Type B pancreatic cell (in vitro differentiated cells): ENCODE measurements at places on chromosomes 13 and 19.

DNA sequence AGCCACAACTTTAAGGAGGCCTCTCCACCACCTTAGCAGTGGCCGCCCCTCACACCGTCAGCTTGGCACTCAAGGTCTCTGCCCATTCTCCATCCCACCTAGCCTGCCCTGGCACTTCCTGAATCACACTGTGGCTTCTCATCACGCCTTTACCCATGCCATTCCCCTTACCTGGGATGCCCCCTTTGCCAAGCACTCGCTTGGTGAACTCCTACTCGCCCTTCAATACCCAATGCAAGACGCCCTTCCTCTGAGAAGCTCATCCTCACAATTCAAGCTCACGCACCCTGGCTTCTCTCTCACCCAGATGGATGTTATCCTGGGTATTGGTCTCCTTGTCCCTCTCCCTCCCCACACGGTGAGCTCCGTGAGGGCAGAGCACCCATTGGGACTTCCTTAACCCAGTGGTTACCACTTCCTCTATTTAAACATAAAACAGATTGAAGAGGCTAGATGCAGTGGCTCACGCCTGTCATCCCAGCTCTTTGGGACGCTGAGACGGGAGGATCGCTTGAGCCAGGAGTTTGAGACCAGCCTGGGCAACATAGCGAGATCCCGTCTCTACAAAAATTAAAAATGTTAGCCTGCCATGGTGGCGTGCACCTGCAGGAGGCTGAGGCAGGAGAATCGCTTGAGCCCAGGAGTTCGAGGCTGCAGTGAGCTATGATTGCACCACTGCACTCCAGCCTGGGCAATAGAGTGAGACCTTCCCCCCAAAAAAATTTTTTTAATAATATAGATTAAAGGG is 12.6 kb upstream of the SHD start:
- DNase-seq: no peak
- no peak overlapping the region for H3K27ac ChIP-seq
- peaks cover 4% of the 10 kb centered on the region for H3K36me3 ChIP-seq
- H3K27me3 ChIP-seq: no peaks in the 10 kb centered on the region
- no peak overlapping the region for H3K4me3 ChIP-seq

DNA sequence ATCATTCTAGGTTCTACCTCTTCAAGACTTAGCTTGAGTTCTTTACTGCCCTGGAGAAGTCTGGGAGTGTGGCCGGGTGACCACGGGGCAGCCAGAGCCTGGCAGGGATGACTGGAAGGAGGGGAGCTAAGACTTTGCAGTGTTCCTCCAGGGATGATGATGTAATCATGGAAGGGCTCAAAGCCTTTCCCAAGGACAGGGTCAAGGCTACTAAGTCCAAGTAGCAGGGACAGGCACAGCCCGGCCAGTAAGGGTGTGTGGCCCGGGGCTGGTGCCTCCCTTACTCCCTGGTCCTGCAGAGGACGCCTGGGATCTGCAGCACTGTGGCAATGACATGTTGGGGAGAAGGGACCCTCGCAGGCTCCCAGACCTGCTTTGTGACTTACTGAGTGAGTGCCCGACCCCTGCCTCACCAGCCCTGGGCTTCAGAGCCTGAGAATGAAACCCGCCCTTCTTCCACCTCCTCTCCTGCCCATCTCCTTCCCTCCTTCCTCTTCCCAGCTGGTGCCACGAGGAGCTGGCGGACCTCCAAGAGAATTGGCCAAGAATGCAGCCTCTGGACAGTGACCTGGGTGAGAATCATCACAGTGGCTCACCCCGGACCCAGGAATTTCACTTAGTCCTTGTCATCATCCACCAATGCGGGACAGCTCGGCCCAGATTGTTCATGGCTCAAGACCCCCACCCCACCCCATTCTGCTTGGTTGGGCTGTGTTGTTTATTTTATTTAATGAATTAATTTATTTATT is 15.6 kb upstream of the FBXO17 start:
- no peaks in the 10 kb centered on the region for H3K36me3 ChIP-seq
- peaks cover 22% of the 10 kb centered on the region for H3K4me1 ChIP-seq
- no peak for DNase-seq

DNA sequence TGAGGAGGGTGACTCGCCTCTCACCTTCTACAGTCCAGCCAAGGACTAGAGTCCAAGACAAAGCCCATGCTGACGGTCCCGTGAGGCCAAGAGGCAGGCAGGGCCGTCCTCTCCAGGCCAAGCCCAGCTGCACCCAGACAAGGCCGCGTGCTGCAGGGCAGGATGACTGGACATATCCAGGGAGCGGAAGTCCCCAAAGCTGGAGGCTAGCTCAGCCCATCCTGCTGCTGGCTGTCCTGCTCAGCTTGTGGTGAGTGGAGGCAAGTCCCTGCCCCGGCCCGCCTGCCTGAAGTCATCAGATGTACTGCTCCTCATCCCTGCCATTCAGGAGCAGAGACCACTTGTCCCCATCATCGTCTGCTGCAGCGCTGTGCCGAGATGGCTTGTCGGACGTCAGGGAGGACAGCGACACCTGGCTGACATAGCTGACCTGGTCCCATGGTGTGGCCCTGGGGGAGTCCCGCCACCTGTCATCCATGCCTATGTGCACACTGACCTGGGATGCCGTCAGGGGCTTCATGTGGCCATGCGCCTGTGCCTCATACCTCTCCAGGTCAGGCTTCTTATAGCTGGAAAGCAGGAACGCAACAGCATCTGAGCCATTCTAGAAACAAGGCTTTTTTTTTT is 72.8 kb downstream of the CCDC70 start:
- H3K4me1 ChIP-seq: no peaks in the 10 kb centered on the region
- no peak for DNase-seq
- no peak overlapping the region for H3K27ac ChIP-seq
- peaks cover 13% of the 10 kb centered on the region for H3K36me3 ChIP-seq

DNA sequence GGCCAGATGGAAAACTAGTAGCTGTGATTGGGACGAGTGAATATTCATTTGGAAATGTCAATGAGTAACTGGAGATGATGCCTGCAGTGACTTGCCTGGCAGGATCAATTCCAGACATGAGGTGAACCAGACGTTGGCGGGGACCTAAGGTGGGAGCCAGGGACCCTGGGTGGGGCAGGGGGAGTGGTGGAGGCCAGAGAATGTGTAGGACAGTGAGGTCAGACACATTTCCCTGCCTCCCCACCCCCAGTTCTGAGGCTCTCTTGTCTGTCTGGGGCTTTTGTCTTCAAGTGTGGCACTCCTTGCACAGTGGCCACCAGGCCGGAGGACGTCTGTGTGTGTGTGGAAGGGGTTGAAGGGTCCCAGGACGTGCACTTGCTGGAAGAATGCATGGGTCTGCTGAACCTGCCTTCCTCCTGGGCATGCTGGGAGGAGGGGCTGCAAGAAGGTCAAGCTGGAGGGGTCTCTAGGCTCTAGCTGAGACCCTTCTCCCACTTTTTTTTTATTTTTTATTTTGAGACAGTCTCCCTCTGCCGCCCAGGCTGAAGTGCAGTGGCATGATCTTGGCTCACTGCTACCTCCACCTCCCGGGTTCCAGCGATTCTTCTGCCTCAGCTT is 51.6 kb downstream of the CHST8 start:
- H3K4me1 ChIP-seq: no peaks in the 10 kb centered on the region
- no peak overlapping the region for H3K4me3 ChIP-seq
- peaks cover 32% of the 10 kb centered on the region for H3K27me3 ChIP-seq
- DNase-seq: peak; percentile 50
- H3K27ac ChIP-seq: no peak overlapping the region
- H3K36me3 ChIP-seq: no peaks in the 10 kb centered on the region

DNA sequence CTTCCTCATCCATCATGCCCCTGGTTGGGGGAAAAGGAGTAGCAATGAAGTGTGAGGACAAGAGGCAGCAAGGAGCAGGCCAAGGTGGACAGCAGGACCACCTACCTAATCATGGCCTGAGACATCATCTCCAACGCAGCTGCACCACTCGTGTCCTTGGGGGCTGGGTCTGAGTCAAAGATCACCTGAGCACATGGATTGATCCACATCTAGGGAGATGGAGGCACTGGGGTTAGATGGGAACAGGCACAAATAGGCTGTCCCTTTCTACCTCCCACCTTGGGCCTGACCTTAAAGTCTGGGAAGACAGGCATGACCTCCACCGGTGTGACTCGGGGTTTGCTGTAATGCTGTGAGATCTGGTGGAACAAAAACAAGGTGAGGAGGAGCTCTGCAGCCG is 2.2 kb downstream of the PAF1 start:
- peaks cover 18% of the 10 kb centered on the region for H3K4me1 ChIP-seq
- H3K27me3 ChIP-seq: no peaks in the 10 kb centered on the region
- H3K4me3 ChIP-seq: peak overlapping the region; percentile 42

DNA sequence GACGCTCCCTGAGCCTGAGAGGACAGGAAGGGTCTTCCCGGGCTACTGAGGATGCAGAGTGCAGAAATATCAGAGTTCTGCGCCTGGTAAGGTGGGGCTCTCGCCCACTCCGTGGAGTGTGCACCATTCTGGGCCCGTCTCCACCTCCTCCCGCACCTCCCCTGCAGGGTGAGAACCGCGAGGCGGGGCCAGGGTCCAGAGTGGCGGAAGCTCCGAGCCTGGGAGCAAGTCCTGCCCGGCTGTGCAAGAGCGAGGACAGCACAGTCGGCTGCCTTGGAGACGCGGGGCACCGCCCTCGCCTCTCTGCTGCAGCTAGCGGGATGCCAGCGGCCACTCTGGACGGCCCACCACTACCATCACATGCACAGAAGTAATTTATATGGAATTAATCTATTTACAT is 2304.4 kb downstream of the PCDH9 start:
- no peak overlapping the region for H3K4me3 ChIP-seq
- H3K27me3 ChIP-seq: no peaks in the 10 kb centered on the region
- H3K4me1 ChIP-seq: no peaks in the 10 kb centered on the region
- no peak overlapping the region for H3K27ac ChIP-seq

- no peak overlapping the region for H3K27ac ChIP-seq
- H3K4me1 ChIP-seq: no peaks in the 10 kb centered on the region
- H3K36me3 ChIP-seq: no peaks in the 10 kb centered on the region
- no peak overlapping the region for H3K4me3 ChIP-seq
- no peaks in the 10 kb centered on the region for H3K27me3 ChIP-seq
- DNase-seq: no peak
These were observed 47.1 kb downstream of the TMEM255B start for GRCh38 chr13:113806104-113806471.
